ENCODE measurements at places on chromosomes 1 and 21.

- DNase-seq, result no peak
Observed at GRCh38 chr1:192892934-192893333, 84.1 kb downstream of the RGS2 start.

- no peak for DNase-seq
Observed at GRCh38 chr1:96651517-96651916, 70.1 kb upstream of the PTBP2 start.

GRCh38 chr1:234039603-234040002 is 135.1 kb downstream of the SLC35F3 start:
- DNase-seq, result no peak

- no peak for DNase-seq
Observed at GRCh38 chr1:116302281-116302680, 70.8 kb upstream of the ATP1A1 start.

- no peak for DNase-seq
Observed at GRCh38 chr1:20615946-20616846, 17.1 kb upstream of the PINK1 start.

GRCh38 chr1:54046671-54047383 is 6.2 kb downstream of the TMEM59 start:
- peak; percentile 43 for DNase-seq

DNA sequence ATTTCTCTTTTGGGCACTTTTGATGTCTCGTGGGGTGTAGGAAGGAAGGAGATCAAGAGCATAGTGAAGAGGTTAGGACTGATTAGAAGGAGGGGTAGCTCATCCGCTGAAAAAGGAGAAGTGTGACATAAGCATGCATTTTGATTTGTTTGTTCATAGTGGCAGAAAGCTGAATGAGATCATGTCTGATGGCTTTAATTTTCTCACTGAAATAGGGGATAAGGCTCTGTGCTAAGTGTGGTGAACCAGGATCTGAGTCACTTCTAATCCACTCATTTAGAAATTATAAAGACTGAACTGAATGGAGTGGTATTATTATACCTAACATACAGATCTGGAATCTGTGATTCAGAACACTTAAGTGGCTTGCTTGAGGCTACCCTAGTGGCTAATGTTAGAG is 344.5 kb downstream of the PDE4B start:
- no peak for DNase-seq

DNA sequence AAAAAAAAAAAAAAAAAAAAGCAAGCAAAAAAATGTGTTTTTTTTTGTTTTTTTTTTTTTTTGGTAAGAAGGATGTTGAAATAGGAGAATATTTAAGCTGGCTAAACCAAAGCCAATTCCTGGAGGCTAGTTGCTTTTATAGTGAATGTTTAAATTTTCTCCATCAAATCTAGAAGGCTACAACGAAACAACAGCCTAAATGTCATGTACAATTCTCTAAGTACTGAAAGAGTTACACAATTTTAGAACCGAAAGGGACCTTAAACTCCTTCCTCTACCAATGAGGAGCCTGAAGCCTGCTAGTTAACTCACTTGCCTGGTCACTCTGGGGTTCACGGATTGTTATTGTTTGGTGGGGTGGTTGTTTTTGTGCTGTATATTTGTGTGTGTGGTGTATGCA is 3.5 kb downstream of the WLS start:
- no peak for DNase-seq

GRCh38 chr1:11204396-11205190 is 15.4 kb downstream of the ANGPTL7 start:
- DNase-seq, result no peak

DNA sequence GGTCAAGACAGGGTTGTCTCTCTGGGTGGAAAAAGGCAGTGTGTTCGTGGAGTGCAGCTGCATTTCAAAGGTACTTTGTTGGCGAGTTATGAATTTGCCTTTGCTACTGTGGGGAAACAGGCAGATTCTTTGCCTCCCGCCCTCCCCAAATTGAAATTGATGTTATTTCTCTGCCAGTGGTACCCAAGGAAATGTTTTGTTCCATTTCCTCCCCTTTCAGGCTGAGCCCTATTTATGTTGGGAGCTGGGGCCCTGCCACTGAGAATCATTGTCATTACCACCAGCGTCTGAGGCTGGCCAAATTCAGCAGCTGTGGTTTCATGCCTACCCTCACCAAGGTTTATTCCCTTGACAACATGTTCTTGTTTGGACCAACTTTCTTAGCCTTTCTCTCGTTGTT is 48.5 kb upstream of the OLIG2 start:
- no peak for DNase-seq

- DNase-seq, result no peak
Observed at GRCh38 chr1:64759968-64760367, 15.1 kb downstream of the RAVER2 start.

- DNase-seq, result no peak
Observed at GRCh38 chr1:182441719-182442118, 8.2 kb upstream of the RGSL1 start.

GRCh38 chr1:177181631-177182291 is 11.0 kb downstream of the BRINP2 start:
- peak; percentile 5 for DNase-seq

- peak; percentile 10 for DNase-seq
Observed at GRCh38 chr1:217088521-217089284, 365.5 kb upstream of the ESRRG start.

- DNase-seq, result no peak
Observed at GRCh38 chr1:44631333-44631646, 43.0 kb downstream of the TMEM53 start.

DNA sequence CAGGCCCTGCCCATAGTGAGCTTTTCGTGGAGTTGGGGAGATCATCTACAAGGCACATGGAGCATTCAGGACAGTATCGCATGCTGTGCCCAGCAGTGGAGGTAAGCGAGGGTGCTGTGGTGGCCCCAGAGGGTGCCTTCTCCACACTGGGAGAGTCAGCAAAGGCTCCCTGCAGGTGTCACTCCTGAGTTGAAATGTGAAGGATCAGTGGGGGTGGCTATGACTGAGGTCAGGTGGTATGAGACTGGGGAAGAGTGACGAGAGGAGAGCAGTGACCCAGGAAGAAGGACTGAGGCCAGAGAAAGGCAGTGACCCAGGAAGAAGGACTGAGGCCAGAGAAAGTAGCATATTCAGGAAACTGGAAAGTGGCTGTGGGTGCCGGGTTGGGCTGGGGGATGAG is 53.0 kb downstream of the SPAG17 start:
- DNase-seq, result no peak

DNA sequence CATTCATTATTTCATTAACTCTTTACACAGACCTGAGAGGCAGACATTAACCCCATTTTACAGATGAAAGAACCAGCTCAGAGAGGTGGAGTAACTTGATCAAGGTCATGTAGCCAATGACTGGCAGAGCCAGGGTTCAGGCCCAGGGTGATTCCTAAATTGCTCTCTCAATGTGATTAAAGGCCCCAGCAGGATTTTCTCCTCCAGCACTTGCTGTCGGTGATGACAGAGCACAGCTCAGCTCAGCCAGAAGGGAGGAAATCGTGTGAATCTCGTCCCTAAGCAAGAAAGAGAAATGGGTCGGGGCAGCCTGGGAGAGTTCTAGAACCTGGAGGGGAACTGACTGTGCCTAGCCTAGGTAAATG is 19.5 kb upstream of the RNF19B start:
- no peak for DNase-seq

DNA sequence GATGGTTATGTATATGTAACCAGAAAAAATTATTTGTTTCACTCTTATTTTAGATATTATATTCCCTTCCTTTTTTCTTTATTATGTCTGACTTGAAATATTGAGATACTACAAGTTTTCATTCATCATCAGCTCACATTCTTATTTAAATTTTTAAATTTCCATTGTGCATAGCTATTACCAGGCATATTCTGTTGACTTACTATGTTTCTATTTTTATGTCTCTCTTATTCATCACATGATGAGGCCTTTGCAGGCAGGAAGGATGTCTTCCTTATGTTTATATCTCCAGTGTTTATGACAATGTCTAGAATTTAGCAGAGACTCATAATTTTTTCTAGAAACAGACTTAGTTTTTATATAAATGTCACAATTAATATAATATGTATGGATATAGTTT is 221.9 kb upstream of the KCTD3 start:
- no peak for DNase-seq

- peak; percentile 77 for DNase-seq
Observed at GRCh38 chr1:93614541-93614940, 67.1 kb downstream of the BCAR3 start.

DNA sequence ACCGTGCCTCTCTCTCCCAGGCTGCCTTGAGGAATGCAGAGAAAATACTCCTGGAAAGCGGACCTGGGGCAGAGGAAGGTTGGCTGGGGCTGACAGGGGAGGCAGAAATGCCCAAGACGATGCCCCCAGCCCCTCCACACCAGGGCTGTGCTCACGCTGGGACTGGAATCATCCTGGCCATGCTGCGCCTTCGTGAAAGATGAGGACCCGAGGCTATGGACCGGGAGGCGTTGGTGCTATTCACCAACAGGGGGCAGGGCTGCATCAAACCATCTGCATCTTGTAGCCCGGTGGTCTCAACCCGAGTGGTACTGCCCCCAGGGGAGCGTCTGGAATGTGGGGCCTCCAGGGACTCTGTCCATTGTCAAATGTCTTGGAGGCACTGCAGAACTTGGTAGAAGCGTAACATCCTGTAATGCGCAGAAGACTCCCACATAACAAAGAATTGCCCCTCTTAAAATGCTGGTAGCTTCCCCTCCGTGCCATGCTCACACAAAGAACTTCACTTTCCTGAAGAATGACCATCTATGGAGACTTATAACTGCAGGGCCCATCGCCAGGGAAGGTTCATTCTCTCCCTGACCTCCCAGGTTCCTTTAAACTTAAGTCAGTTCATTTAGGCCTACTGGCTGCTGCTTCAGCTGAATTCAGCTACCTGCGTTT is 251.2 kb downstream of the RRAGC start:
- DNase-seq, result no peak

- DNase-seq, result peak; percentile 100
Observed at GRCh38 chr1:39500862-39501389, 9.5 kb downstream of the BMP8A start.

GRCh38 chr1:156154317-156154749 is 948 bp downstream of the SEMA4A start:
- DNase-seq, result no peak

GRCh38 chr1:19166066-19166465 is 44.0 kb downstream of the UBR4 start:
- DNase-seq, result no peak

GRCh38 chr1:151175041-151175741 is 590 bp downstream of the TMOD4 start:
- no peak for DNase-seq

- no peak for DNase-seq
Observed at GRCh38 chr1:68542586-68542985, 45.7 kb upstream of the DEPDC1 start.

DNA sequence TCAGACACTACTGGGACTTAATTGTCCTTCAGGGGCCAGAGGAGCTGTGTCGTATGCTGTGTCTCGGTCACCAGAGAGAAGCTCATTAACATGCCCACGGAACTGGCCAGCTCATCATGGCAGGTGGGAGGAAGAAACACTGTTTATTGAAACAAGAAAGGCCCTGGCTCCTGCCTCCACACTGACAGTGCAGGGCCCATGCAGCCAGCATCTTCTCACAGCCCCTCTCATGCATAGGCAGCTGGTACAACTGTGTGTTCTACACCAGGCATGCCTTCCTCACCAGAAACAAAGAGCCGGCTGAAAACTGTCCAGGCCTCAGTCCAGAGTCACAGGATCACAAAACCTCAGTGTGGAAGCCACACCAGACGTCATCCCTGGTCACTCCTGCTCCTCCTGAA is 106.0 kb downstream of the UBE2U start:
- DNase-seq, result no peak

GRCh38 chr1:156697481-156697880 is 7.9 kb downstream of the CRABP2 start:
- no peak for DNase-seq

- no peak for DNase-seq
Observed at GRCh38 chr1:40396420-40396819, 22.9 kb downstream of the SMAP2 start.

DNA sequence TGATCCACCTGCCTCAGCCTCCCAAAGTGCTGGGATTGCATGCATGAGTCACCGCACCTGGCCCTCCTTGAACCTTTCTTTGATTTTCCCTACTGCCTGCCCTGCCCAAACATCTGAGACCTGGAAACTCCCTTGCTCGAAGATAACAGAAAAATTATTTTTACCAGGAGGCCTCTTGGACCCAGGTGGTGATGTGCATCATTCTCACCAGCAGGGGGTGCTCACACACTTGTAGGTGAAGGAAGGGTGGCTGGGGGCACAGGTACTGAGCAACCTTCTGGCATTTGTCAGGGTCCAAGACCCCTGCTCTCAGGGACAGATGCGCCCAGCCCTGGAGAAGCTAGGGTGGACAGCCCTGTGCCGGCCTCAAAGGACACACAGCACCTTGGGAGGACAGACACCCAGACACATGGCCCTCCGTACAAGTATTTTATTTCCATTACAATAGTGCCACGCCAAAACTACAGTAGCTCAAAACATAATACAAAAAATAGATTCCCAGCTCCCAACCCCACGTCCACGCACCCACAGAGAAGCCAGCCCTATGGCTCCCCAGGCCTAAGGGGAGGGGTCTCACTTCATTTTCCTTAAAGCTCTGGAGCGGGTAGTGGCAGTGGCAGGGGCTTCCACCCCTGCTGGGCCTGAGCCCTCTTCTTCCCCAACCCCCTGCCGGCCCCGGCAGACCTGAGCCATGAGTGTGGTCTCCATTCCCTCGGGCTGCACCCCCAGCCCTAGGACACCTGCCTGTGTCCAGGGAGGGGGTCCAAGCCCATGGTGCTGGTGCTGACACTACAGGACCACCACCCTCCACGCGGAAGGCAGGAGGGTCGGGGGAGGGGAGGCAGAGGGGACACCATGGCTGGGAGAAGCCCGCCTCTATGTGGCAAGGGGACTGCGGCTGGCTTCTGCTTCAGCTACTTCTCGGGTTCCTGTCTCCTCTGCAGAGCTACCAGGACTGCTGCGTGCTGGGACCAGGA is 40.4 kb upstream of the EIF4G3 start:
- DNase-seq, result no peak

DNA sequence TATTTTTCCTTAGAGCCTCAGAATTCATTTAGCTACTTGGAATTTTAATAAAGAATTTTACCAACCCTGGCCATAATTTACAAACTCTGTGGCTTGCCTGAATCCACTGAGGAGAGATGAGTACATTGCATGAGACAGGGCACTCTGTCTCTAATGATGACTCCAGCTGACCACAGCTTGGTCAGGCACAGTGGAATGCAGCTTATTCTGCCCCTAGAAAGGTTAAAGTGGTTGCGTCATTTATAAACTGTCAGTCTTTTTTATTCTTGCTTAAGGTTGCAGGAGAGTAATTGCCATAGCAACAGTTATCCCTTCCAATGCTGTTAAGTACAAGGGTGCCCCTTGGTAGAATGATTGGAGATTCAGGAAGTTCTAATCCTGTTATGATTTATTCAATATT is 28.3 kb downstream of the PDE4B start:
- DNase-seq, result no peak

GRCh38 chr1:12174924-12175810 is 8.4 kb downstream of the TNFRSF1B start:
- DNase-seq, result no peak

- DNase-seq, result no peak
Observed at GRCh38 chr1:170221031-170221430, 75.3 kb downstream of the NTMT2 start.

- DNase-seq, result no peak
Observed at GRCh38 chr1:54013393-54014008, 4.5 kb downstream of the LDLRAD1 start.
